ENCODE measurements at places on chromosomes 4 and X.

DNA sequence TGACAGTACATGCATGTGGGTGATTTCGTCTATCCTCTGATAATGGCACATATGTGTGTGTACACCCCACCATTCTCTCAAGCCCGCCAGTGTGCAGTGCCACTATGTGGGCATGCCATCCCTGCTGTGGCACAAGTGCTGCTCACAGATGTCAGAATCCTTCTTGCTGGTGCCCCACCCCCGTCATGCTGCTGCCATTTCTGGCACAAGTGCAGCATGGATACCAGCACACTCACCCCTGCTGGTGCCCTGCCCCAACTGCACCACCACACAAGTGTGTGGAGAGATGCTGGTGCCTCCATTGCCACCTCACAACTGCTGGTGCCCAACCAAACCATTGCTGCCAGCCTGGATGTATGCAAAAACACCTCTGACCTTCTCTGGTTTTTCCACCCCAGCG, 1133.8 kb downstream of the TECRL start:
- no peak for DNase-seq

GRCh38 chr4:26433556-26433955, 56.7 kb downstream of the CCKAR start:
- DNase-seq, result no peak

DNA sequence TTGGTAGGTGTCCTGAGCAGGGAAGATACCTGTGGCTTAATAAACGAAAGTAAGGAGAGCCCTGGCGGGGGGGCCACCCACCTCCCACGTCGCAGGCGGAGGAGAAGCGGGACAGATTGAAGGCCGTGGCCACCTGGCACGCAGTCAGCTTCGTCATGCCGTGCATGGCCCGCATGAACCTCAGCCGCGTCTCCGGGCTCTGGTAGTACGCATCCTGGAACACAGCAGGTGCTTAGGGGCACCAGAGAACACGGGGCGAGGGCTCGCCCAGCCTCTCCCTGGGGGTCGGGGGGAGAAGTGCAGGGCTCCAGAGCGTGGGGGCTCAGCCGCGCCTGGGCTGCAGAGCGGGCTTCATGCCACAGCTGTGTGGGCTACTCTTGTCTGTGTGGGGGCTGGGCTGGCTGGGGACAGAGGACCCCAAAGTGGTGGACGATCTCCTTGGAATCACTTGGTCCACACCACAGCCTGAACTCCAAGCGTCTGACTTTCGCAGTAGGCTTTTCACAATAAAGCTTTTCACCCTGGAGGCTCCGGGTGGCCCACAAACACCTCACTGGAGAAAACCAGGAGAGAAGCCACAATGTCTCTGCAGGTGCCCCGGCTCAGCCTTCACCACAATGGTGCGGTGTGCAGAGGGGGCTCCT, 27.1 kb upstream of the SLC25A6 start:
- DNase-seq, result no peak

GRCh38 chrX:134484039-134484438, 24.1 kb downstream of the HPRT1 start:
- peak; percentile 70 for DNase-seq

- DNase-seq, result no peak
Measured at GRCh38 chr4:169059306-169060211, 49.5 kb upstream of the CBR4 start.

- DNase-seq, result peak; percentile 76
Measured at GRCh38 chr4:144645102-144645630, 790 bp upstream of the HHIP start.

DNA sequence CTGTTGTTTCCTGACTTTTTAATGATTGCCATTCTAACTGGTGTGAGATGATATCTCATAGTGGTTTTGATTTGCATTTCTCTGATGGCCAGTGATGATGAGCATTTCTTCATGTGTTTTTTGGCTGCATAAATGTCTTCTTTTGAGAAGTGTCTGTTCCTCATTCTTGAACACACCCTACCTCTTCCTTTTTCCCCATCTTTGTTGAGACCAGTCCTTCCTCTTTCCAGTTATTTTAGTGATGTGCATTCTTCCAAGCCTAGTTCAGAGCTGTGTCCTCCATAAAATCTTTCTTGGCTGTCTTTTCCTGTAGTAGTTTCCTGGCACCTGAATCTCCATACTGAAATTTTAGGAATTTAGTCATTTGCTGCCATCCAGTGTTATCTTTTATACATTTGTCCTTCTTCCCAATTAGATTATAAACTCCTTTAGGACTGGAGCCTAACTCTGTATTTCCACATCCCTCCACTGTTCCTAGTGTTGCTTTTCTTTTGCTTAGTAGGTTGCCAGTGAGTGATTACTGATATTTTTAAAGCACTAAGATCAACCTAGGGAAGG, 11.4 kb downstream of the FHIP1A start:
- no peak for DNase-seq

- DNase-seq, result no peak
Measured at GRCh38 chr4:147578593-147578992, 38.6 kb upstream of the TMEM184C start.

GRCh38 chr4:81982846-81983540, 390.8 kb downstream of the HNRNPD start:
- no peak for DNase-seq

DNA sequence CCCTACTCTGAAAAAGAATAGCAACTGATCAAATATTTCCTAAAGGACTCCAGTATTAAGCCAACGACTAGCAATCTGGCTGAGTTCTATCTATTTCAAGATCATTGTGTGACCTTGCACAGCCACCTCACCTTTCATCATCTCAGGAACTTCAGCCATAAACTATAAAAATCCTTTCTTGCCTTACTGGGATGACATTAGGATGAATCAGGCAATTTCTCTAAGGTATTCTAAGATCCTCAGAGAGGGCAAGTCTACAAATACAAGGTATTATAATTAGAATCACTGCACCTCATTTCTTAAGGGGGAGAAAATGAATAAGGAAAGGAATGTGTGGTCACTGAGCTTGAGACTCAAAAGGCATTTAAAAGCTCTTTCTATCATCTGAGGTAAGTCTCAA, 152.6 kb downstream of the GRIA3 start:
- no peak for DNase-seq

- DNase-seq, result peak; percentile 77
Measured at GRCh38 chrX:39820938-39821708, 276.6 kb downstream of the BCOR start.

DNA sequence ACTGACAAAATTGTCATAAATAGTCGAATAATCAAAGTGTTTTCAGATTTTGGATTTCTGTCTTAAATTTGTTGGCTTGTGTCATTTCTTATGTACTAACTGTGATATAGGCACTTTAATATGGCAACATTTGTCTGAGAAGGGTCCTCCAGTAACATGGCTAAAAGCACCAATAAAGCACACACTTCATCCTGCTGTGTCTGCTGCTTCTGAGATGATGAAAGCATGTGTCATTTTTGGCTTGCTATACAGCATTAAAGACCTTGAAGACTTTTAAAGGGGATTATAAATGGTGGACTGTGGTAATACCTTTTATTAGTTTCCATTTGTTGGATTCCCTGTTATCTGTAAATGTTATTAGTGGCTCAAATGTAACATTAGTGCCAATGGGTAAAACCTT, 551.8 kb upstream of the GRID2 start:
- no peak for DNase-seq

DNA sequence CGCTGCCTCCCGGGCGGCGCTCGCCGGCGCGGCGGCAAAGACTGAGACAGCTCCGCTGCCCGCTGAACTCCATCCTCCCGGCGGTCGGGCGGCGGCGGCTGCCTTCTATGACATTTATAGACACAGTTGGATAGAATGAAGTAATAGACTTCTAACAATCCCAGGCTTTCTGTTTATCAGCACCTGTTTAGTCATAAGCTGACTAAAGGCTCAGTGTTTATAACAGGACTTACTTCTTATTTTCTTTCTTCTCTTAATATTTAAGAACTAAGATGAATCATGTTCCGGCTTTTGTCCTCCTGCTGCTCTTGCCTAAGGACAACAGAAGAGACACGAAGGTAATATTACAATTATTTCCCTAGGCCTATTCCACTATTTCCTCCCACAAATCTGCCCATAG, 3.9 kb downstream of the ARL13A start:
- no peak for DNase-seq

DNA sequence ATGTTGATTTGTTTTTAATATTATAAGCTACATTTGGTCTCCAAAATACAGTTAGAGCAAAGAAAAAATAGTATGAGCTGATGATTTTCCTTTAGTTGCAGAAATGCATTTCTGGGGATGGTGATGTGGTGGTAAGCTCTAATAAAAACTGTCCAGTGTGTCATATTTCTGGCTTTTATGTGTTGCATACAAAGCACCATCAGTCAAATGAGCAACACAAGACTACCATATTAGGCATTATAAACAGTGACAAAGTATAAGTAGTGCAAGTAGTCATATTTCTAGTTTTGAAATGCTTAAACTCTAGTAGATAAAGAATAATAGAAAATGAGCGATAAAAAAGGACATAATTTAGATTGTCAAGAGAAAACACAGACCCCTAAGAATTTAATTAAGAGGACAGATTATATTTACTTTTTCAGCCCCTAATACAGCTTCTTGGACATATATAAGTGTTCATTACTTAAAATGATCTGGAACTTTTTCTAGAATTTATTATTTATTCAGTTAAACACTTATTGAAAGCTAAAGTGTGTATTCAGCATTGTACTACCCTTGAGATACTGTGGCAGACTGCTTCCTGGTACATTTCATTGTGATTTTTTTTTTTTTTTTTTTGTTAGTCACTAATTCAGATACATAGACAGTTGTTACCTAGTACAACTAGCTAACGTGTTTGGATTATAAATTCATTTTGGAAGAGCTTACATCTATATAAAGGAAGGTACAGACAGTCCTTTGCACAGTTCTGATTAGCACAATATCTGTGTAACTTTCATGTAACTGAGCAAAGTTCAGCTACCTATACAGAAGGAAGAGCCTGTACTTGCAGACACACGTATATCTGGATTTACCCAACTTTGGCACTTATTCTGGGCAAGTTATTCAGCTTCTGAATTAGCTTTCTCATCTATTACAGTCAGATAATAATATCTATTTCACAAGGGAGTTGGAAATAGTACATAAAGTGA, 22.3 kb downstream of the RAP1GDS1 start:
- DNase-seq, result no peak

DNA sequence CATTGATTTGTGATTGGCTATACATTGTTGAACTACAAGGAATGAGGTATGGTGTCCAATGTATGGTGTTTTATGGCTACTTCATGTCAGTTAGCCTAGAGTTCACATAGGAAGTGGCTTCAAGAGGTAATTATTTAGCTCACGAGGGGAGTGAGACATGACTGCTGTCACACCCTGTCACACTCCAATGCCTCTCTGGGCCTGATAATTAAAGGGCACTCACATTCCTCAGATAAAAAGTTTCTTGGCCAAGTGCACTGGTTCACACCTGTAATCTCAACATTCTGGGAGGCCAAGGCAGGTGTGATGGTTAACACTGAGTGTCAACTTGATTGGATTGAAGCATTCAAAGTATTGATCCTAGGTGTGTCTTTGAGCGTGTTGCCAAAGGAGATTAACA, 65.0 kb upstream of the DDX60 start:
- peak; percentile 56 for DNase-seq

- DNase-seq, result no peak
Measured at GRCh38 chr4:59200992-59201391, 1999.1 kb upstream of the ADGRL3 start.

DNA sequence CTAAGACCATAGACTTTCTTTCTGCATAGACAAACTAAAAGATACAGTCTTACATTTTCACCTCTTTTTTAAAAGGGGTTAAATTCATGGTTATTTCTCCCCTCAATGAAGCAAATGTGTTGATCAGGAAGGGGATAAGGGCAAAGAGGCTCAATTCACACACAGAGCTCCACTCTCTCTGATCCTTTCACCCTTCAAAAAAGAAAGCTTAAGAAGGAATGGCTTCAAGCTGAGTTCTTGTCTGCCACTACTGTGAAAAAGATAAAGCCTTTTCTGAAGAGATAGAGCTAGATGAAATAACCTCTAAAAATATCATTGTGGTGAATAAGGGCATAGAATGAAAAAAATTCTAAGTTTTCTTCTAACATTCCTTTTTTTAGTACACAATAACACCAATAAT, 28.3 kb downstream of the SEPSECS start:
- no peak for DNase-seq

- DNase-seq, result peak; percentile 60
Measured at GRCh38 chrX:68867458-68868112, 38.8 kb downstream of the EFNB1 start.

GRCh38 chrX:153953892-153954557, 9.6 kb upstream of the RENBP start:
- DNase-seq, result no peak
